Activated T-helper 1 cell treated with Interleukin-2 at 50 U/mL for 16 hours (primary cell): ENCODE measurements at places on chromosomes 7 and 10.

DNA sequence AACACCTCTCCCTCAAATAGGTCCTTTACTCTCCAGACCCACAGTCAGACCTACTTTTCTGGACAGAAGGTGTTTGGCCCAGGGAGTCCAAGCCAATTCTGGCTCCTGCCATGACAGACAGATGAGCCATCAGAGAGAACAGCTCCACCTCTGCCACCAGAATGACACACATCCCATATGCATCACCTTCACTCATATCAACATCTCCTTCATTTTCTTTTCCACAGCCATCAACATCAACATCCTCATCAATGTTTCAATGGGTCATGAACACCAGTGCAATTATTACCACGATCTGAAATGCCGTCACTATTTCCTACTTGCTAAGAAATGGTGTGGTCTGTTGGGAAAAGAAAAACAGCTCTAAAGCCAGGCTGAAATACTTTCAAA, 67.9 kb downstream of the CCDC71L start:
- no peak for DNase-seq

- no peak for DNase-seq
Observed at GRCh38 chr7:87001214-87001613, 58.2 kb downstream of the ELAPOR2 start.

DNA sequence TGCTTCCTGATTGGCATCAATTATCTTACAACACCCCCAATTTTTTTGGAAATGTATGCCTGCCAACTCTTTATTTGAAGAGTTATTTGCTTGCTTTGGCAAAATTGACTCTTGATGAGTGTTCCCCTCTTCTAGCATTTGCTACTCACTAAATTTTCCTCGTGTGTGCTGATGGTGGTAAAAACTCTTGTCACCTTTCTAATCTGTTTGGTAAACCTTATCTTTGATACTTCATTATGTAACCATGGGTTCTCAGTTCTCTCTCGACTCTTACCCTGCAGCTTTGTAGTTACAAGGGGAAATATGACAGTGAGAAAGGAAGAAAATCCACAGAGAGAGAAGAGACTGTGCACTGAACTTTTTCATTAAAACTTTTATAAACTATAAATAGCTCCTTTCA, 102.5 kb downstream of the CDK14 start:
- DNase-seq, result no peak

DNA sequence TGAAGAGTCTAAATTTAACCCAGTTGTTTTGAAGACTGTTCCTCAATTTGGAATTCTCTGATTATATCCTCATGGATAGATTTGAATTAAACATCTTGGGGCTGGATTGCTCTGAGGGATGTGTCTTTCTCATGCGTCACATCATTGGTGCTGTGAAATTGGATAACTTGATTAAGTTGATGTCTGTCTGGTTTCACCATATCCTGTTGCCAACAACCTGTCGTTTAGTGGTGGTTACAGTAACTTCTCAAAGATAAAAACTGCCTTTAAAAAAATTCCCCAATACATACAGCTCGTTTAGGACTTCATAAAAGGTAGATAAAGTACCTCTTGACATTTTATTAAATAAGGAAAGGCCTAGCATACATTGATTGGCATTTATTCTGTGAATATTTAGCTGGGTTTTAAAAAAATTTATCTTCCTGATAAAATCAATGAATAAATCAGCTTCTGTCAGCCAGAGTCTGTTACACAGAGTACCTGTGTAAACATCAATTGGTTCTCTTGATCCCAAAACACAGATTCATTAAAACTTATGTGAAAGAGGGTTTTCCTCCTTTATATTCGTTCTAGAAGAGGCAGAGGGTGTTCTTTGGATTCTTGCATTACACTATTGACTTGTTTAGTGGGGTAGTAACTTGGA, 10.5 kb downstream of the CRCP start:
- DNase-seq, result no peak

DNA sequence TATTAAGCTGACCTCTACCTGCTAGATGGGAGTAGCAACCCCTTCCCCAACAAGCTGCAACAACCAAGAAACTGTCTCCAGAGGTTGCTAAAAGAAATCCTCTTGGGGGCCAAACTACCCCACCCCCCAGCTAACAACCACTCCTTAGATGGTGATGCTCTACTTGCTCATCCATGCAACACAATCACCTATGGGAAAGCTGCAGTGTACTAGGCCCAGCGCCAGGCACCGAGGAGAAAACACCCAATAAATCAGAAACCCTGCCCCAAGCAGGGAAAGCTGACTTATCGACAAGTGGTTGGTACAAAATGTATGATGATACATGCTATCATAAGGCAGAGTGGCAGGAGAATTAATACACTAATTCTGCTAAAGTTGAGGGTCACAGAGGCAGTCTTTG, 17.3 kb downstream of the SLC25A13 start:
- no peak for DNase-seq

DNA sequence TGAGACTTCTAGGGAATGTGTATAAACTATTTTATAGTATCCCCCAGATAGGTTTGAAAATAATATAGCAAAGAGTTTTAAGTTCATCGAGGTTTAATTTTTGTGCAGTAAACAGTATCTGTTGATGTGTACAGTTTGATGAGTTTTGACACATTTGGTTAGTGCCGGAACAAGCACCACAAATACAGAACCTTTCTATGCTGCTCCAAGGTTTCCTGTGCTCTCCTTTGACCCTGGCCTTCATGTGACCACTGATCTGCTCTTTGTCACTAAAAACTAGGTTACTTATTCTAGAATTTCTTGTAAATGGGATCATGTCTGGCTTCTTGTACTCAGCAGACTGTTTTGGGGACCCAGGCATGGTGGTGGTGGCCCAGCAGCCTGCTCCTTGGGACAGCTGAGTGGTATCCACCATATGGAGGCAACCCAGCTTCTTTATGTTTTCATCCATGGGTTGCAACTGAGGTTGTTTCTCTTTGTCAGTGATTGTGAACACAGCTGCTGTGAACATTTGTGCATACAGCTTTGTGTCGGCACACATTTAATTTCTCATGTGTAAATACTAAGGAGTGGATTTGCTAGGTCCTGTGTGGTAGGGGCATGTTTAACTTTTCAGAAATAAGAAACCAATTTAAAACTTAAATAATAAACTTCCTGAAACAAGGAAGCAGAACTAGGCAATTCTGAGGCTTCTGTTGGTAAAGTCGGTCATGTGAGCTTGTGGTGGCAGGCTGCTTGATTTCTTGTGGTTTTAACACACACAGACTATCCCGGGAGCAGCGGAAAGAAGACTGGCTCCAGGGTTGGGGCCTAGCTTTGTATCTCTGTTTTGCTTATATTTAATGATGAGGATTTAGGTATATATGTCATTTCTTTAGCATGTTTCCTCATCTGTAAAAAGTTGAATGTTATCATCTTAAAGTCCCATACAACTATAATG, 219.4 kb downstream of the ABCA13 start:
- no peak for DNase-seq

- DNase-seq, result no peak
Observed at GRCh38 chr7:123440101-123440548, 94.3 kb downstream of the IQUB start.

- DNase-seq, result no peak
Observed at GRCh38 chr7:14687777-14688176, 214.8 kb downstream of the DGKB start.

DNA sequence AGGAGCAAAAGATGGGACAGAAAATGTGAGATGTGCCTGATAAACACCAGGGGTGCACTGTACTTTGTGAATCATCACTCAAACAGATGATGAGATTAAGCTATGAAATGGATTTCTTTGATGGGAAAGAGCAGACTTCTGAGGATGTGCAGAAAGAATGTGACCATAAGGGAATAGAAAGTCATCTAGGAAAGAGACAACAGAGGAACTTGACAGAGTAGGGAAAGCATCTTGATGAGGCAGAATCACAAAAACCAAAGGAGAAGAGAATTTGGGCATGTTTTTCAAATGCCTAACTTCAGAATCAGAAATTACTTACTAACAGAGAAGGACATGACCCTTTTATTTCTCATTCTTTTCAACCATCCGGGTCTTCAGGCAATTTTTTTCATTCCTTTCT, 82.4 kb upstream of the LRRTM3 start:
- no peak for DNase-seq

- DNase-seq, result no peak
Observed at GRCh38 chr7:27966219-27966780, 214.3 kb downstream of the JAZF1 start.

DNA sequence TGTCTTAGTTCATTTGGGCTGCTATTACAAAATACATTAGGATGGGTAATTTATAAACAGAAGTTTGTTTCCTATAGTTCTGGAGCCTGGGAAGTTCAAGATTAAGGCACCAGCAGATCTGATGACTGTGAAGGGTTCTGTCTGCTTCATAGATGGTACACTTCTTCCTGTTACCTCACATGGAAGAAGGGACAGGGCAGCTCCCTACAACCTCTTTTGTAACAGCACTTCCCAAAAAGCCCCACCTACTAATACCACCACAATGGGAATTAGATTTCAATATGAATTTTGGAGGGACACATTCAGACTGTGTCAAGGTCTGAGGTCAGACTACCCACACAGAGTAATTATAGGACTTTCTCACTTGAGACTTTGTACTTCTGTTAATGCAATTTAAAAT, 260.3 kb downstream of the ARHGAP12 start:
- no peak for DNase-seq

GRCh38 chr10:126394948-126395347, 6.7 kb upstream of the ADAM12 start:
- no peak for DNase-seq

DNA sequence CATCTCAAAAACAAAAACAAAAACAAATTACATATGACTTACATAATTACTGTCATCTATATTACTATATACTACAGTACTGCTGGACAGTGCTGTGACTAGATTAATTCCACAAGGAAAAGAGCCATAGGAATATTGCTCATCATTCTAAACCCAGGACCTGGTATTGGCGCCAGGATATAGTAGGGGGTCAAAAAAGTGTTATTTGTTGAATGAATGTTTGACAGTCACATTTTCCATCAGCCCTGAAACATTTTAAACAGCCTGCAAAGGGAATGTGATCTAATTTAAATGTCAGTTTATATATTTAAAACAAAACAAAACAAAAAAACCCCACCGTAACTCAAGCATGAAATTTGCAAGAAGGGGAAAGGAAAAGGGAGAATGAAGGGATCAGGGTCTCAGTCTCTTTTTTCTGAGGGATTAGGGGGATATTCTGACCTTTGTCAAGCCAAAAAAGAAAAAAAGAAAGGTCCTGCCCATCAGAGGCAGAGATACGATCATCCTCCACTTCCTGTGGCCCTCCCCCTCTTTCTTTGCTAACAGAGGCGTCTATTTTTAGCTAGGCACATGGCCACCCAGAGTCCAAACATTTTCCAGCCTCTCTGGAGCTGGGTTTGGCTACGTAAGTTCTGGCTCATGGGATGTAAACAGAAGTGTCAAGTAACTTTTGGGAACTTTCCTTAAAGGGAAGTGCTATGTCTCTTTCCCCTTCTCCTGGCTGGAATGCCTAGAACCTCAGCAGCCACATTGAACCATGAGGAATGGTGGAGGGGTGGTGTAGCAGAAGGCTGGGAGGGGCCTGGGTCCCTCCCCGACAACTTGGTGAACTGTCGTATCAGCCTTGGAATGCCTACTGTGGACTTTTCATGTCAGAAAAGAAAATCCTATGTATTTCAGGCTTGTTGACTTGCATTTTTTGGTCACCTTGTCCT, 44.6 kb upstream of the DLG5 start:
- DNase-seq, result no peak

DNA sequence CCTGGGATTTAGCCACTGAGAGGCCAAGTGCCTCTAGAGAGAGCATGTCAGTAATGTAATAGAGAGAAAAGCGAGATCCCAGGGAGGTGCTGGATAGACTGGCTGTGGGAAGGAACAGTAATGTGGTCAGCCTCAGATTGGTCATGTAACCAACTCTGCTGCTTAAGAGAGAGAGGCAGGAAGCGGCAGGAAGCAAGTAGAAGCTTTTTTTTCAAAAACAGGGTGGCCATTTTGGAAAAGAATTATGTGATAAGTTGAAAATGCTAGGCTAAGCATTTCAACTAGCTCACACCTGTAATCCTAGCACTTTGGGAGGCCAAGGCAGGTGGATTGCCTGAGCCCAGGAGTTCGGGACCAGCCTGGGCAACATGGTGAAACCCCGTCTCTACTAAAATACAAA, 3.7 kb upstream of the PCOLCE start:
- DNase-seq, result no peak

- DNase-seq, result no peak
Observed at GRCh38 chr7:119713606-119714005, 559.4 kb upstream of the KCND2 start.

GRCh38 chr7:81195033-81195432, 276.2 kb upstream of the SEMA3C start:
- DNase-seq, result no peak

DNA sequence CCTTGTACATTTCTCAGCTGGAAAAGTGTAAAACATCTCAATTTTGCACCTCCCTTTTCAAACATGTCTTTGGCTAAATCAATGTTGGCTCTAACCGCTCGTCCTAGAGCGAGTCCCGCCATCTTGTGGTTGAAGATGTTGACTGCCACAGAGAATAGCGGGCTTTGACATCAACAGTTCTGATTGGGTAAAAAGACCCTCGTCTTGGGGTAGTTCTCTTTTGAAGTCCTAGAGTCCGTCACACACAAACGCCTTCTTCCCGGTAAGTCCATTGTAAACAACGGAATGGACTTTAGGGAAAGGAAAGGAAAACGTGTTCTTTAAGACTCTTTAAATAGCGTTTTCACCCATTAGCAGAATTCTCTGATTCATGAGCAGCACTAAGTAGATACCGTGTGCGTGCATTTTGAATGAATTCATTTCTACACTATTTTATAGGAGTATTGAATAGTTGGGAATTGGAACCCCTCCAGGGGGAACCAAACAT, 452 bp upstream of the RPP30 start:
- DNase-seq, result no peak

- no peak for DNase-seq
Observed at GRCh38 chr7:122145937-122146645, 2.0 kb upstream of the AASS start.

DNA sequence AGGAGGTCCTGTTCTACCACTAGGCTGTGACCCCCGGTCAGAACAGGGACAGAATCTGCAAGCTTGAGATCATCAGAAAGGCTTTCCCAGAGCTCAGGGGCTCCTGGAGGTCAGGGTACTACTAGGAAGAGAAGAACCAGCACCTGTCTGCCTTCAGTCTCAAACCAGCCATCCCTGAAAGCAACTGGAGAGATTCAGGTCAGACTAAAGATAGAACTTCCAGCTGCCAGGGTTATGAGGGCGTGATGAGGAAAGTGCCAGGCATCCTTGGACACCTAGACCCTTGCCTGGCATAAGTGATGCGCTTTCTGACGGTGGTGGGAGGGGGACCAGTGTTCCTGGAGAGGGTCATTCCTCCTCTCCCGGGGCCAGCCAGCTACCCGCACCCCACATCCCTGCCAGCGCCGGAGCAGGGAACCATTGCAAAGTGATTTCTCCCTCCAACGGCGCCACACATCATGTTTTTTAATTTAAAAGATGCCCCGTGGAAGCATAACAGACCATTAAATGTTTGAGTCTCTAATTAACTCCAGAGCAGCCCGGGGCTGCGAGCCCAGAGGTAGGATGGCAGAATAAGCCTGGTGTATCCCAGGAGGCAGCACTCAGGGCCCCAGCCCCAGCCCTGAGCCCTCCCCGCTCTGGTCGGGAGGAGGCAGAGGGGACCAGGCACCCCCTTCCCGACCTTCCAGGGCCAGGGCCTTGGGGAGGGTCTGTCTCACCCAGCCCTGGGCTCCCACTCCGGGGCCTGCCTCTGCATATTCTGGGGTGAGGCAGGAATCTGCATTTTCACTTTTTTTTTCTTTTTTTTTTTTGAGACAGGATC, 64.0 kb downstream of the ELFN1 start:
- DNase-seq, result no peak
